ENCODE measurements at places on chromosomes 12 and 14.

DNA sequence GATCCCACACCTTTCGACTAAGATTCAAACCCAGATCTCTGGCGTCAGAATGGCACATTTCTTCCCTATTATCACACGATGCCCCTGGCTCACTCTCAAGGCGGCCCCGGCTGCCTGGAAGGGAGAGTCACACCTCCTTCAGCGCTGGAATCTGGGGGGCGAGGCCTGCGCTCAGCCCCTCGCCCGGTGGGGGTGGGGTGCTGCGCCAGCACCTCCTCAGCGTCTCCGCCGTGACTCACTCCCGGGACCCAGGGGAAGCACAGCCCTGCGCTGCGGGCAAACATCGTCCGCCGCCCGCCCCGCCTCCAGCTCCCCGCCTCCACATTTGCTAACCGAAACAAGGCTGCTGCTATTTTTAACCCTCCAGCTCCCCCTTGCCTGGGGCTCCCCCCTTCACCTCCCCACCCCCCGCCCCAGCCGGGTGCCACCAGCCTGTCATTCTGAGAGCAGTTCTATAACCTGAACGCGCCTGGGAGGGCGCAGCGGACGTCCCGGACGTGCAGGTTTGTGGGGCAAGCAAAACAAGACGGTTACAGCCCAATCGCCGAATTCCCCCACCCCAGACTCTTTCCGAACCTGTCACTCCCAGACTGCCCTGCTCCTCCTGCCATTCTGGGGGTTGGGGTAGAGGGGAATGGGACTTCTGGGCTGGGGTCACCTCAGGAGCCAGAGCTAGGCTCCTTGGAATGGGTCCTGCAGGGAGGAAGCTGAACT lies 6.7 kb downstream of the HDAC7 start:
- H3K36me3 ChIP-seq = no peaks in the 10 kb centered on the region
- peak overlapping the region; percentile 99 for H3K27ac ChIP-seq
- H3K4me1 ChIP-seq = peaks cover 98% of the 10 kb centered on the region
- H3K4me3 ChIP-seq = peak overlapping the region; percentile 68

- no peaks in the 10 kb centered on the region for H3K27me3 ChIP-seq
- no peak overlapping the region for H3K27ac ChIP-seq
- no peaks in the 10 kb centered on the region for H3K36me3 ChIP-seq
- H3K4me3 ChIP-seq = no peak overlapping the region
- DNase-seq = no peak
Measured at GRCh38 chr14:53180272-53181221, 27.4 kb upstream of the DDHD1 start.

DNA sequence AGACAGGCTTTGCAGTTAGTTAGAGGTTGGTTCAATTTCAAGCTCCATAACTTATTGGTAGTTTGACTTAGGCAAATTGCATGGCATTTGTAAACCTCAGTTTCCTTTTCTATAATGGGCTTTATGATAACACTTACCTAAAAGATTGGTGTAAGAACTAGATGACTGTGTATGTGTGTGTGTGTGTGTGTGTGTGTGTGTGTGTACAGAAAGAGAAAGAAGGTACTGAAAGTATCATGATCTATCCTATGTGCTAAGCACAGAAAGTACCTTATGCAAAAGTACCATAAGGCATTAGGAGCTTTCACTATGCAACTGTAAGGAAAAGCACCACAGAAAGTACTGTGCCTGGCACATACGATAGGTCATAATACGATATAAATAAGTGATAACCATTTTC lies 304.3 kb upstream of the KITLG start:
- no peaks in the 10 kb centered on the region for H3K27me3 ChIP-seq
- no peaks in the 10 kb centered on the region for H3K36me3 ChIP-seq
- H3K4me1 ChIP-seq = no peaks in the 10 kb centered on the region
- no peak overlapping the region for H3K4me3 ChIP-seq
- no peak overlapping the region for H3K27ac ChIP-seq

- no peaks in the 10 kb centered on the region for H3K4me1 ChIP-seq
- no peaks in the 10 kb centered on the region for H3K27me3 ChIP-seq
- no peak overlapping the region for H3K4me3 ChIP-seq
- H3K27ac ChIP-seq = no peak overlapping the region
- no peaks in the 10 kb centered on the region for H3K36me3 ChIP-seq
- no peak for DNase-seq
Measured at GRCh38 chr12:97312570-97313135, 150.0 kb upstream of the RMST start.

DNA sequence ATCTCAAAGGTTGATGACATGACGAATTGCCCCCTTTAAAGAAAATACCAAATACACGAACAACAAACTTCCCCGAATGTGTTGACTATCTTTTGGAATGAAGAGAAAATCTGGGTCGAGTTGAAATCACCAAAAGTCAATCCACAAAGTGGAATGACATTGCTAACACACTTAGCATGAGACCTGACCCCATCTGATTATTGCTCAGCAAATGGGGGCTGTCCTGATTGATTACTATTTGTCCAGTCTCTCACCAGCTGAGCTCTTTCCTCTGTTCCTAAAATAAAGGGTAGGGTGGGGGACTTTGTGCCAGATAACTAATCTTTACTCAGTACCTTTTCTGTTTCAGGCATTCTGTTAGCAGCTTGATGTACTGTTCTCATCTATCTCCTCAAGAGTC lies 223.4 kb downstream of the APAF1 start:
- H3K4me1 ChIP-seq = no peaks in the 10 kb centered on the region
- no peak overlapping the region for H3K4me3 ChIP-seq
- DNase-seq = no peak
- no peaks in the 10 kb centered on the region for H3K36me3 ChIP-seq
- no peak overlapping the region for H3K27ac ChIP-seq

DNA sequence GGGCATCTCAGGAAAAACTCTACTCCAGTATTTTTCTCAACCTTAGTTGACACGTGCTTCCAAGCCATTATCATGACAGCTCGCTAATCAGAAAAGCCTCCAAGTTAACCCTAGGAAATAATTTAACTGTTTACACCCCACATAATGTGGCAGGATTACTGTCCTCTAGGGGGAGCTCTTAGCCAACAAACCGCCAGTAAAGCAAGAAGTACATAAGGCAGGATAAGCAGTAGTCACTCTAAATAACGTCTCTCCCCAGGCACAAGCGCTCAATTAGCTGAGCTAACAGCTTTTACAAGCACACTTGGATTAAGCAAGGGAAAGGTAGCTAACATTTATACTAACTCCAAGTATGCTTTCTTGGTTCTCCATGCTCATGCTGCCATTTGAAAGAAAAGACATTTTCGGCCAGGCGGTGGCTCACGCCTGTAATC lies 22.8 kb downstream of the APOBEC1 start:
- no peak overlapping the region for H3K27ac ChIP-seq
- no peaks in the 10 kb centered on the region for H3K36me3 ChIP-seq
- H3K27me3 ChIP-seq = no peaks in the 10 kb centered on the region
- DNase-seq = no peak

DNA sequence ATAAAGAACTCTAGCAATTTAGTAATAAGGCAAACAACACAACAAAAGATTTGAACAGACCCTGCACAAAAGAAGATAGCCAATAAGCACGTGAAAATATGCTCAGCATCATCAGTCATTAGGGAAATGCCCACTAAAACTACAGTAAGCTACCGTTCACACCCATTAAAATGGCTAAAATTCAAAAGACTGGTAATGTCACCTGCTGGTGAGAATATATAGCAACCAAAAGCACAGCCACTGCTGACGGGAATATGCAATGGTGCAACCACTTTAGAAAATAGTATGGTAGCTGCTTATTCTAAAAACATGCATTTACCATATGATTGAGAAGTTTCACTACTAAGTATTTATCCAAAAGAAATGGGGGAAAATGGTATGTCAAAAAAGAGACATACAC lies 74.9 kb downstream of the DPF3 start:
- no peaks in the 10 kb centered on the region for H3K4me1 ChIP-seq
- no peak overlapping the region for H3K27ac ChIP-seq
- no peak for DNase-seq
- H3K36me3 ChIP-seq = no peaks in the 10 kb centered on the region
- no peaks in the 10 kb centered on the region for H3K27me3 ChIP-seq

DNA sequence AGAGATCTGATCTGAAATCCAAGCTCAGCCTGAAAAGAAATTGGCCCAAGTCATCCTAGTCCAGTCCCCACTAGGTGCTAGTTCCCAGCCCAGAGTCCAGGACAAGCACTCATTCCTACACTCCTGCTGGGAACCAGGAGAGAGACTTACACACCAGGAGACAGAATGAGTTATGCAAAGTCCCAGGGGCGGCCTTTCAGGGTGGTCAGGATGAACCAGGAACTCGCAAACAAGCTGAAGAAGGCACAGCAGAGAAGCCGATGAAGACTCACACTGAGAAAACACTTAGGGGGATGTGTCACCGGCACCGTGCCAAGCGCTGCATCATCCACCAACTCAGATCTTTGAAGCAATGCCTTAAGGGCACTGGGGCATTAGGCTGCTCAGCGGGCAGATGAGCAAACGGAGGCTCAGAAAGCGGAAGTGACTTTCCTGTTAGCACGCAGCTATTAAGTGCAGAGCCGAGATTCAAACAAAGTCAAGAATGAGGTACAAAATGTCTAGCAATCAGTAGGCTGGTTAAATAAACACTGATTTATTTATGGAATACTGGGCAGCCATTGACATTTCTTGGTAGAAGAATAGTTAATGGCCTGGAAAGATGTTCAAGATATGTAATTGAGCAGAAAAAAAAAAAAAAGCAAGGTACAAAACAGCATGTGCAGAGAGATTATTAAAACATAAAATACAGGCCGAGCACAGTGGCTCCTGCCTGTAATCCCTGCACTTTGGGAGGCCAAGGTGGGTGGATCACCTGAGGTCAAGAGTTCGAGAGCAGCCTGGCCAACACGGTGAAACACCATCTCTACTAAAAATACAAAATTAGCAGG lies 78.7 kb downstream of the LRRC74A start:
- H3K27me3 ChIP-seq = no peaks in the 10 kb centered on the region
- no peaks in the 10 kb centered on the region for H3K36me3 ChIP-seq
- H3K4me3 ChIP-seq = no peak overlapping the region
- peaks cover 24% of the 10 kb centered on the region for H3K4me1 ChIP-seq
- H3K27ac ChIP-seq = peak overlapping the region; percentile 41
- no peak for DNase-seq

- no peaks in the 10 kb centered on the region for H3K27me3 ChIP-seq
- no peaks in the 10 kb centered on the region for H3K36me3 ChIP-seq
- DNase-seq = no peak
- peaks cover 10% of the 10 kb centered on the region for H3K4me1 ChIP-seq
- no peak overlapping the region for H3K4me3 ChIP-seq
Measured at GRCh38 chr12:120873226-120873625, 30.9 kb downstream of the SPPL3 start.

DNA sequence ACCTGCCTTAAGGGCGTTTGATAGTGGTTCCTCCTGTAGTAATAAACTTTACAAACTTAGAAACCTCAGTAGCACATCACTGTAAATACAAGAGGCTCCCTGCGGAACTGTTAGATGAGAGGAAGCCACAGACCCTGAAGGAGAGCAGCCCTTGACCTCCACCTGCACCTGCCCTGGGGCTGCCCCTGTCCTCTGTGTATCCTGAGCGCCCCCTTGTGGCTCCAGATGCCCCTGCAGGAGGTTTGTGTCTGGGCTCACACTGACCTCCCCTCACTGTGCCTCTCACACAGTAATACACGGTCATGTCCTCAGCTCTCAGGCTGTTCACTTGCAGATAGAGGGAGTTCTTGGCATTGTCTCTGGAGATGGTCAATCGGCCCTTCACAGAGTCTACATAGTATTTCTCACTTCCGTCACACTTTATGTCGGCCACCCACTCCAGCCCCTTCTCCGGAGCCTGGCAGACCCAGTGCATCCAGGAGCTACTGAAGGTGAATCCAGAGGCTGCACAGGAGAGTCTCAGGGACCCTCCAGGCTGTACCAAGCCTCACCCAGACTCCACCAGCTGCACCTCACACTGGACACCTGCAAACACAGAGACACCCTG lies 1059.8 kb downstream of the TMEM121 start:
- no peak for DNase-seq
- no peaks in the 10 kb centered on the region for H3K36me3 ChIP-seq
- H3K27me3 ChIP-seq = no peaks in the 10 kb centered on the region
- H3K27ac ChIP-seq = no peak overlapping the region

DNA sequence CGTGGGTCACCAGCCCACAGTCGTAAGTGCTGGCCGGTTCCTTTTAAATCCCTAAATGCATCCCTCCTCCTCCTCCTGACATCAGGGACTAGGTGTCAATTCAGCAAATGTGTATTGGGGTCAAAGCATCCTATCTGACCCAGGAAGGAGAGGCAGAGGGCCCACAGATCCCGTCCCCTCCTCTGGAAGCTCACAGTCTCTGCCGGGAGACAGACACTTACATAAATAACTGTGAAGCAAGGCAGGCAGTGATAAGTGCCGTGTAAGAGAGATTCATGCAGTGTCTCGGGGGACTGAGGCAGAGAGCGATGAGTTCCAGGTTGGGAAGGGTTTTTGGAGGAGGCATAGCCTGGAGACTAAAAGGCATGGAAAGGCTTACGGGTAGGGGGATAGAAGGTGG lies 44.1 kb downstream of the HRK start:
- H3K4me1 ChIP-seq = no peaks in the 10 kb centered on the region
- DNase-seq = no peak
- H3K36me3 ChIP-seq = no peaks in the 10 kb centered on the region
- H3K27ac ChIP-seq = no peak overlapping the region
- H3K4me3 ChIP-seq = no peak overlapping the region
- H3K27me3 ChIP-seq = no peaks in the 10 kb centered on the region

GRCh38 chr14:104800015-104800770 lies 708 bp upstream of the ZBTB42 start:
- peaks cover 34% of the 10 kb centered on the region for H3K4me1 ChIP-seq
- H3K4me3 ChIP-seq = peak overlapping the region; percentile 76

DNA sequence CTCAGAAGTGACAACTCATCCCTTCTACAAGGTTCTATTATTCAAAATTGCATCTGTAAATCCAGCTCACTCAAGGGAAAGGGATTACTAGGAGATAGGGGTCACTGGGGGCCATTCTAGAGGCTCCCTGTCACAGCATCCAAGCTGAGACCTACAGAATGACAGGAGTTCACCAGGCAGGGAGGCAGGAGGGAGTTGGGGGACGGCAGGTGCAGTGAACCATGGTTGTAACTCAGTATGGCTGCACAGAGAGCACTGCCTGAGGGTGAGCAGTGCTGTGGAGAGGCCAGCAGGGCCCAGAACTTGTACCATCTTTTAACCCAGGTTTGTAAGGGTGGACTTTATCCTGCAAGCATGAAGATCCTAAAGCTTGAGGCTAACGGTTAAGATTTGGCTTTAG lies 37.9 kb upstream of the SINHCAF start:
- H3K27me3 ChIP-seq = no peaks in the 10 kb centered on the region
- peaks cover 2% of the 10 kb centered on the region for H3K4me1 ChIP-seq
- no peak for DNase-seq
- H3K27ac ChIP-seq = no peak overlapping the region

- no peak overlapping the region for H3K4me3 ChIP-seq
- DNase-seq = no peak
- H3K27me3 ChIP-seq = no peaks in the 10 kb centered on the region
- H3K27ac ChIP-seq = no peak overlapping the region
- H3K4me1 ChIP-seq = no peaks in the 10 kb centered on the region
Measured at GRCh38 chr12:130644566-130644965, 71.5 kb downstream of the RIMBP2 start.

GRCh38 chr12:51974646-51975045 lies 23.1 kb downstream of the ACVR1B start:
- H3K4me3 ChIP-seq = no peak overlapping the region
- H3K27me3 ChIP-seq = no peaks in the 10 kb centered on the region
- DNase-seq = no peak
- H3K4me1 ChIP-seq = peaks cover 42% of the 10 kb centered on the region
